Effector memory CD4-positive, alpha-beta T cell (primary cell): ENCODE measurements at places on chromosomes 6 and 20.

- DNase-seq: no peak
Measured at GRCh38 chr6:2708456-2708855, 42.3 kb downstream of the MYLK4 start.

DNA sequence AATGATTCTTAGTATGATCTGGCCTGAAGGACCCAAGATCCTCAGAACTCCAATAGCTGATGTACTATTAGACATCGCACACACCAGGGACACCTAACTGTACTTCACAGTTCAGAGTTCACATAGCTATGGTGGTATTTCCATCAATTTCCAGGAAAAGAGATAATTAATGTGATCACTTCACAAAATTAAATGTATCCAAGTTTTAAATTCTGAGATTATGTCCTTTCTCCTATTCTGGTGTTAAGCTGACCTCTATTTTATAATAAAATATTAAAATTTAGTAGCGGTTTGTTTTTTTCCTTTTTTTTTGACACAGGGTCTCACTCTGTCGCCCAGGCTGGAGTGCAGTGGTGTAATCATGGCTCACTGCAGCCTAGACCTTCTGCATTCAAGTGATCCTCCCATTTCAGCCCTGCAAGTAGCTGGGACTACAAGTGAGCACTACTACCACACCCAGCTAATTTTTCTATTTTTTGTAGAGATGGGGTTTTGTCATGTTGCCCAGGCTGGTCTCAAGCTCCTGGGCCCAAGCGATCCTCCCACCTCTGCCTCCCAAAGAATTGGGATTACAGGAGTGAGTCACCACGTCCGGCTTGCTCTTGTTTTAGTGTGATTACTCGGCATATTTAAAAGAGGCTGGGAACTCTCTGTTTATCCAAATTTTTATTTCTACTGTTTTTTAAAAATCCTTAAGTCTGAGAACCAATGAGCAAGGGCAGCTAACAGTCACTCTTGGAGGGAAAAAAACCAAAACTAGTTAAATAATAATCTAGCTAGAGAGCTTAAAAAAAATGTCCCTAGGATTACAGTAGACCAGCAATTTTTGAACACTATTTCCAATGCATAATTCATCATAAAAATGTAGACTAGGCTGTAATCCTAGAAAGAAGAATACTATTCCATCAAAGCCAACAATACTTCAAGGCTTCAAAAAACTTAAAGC lies 16.0 kb downstream of the KIF13A start:
- no peak for DNase-seq

DNA sequence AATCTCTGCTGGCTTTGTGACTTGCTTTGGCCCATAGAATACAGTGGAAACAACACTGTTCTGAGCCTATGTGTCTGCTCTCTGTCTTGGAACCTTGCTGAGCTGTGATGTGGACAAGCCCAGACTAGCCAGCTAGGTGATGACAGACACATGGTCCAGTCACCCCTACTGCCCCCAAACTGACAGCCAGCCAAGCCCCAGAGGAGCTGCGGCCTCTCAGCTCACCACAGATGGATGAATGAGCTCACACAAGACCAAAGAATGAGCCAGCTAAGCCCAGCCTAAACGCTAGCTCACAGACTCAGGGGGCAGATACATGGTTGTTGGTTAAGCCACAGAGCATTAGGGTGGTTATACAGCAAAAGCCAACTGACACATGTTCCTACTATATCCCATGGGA lies 4.1 kb downstream of the AARS2 start:
- DNase-seq: no peak

DNA sequence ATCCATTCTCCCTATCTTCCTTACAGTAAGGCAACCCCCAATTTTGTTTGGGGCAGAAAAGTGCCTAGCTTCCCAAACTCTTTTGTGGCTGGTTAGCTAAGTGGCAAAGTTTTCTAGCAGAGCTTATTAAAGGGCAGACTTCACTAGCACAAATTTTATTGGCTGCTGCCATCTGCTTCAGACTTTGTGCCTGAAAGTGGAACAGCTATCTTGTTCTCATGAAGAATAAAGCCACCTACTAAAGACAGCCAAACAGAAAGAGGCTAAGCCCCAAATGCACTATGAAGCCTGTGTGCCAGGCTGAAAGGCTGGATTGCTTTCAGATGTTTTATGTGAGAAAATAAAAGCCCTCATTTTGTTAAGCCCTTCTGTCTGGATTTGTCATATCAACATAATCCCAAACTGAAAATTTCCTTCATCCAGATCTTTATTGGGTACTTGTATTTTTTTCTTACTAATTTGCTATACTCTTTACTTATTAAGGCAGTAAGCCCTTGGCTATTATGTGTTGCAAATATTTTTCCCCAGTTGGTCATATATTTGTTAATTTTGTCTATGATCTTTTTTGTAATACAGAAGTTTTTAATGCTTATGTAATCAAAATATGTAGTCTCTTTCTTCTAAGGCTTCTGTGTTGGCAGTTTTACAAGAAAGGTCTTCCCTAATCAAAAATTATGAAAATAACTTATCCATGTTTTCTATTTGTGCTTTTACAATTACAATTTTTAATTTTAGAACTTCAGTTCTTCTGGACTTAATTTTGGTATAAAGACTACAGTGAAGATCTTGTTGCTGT lies 191.1 kb downstream of the TASP1 start:
- no peak for DNase-seq

- DNase-seq: no peak
Measured at GRCh38 chr20:19812056-19812455, 54.0 kb downstream of the RIN2 start.

DNA sequence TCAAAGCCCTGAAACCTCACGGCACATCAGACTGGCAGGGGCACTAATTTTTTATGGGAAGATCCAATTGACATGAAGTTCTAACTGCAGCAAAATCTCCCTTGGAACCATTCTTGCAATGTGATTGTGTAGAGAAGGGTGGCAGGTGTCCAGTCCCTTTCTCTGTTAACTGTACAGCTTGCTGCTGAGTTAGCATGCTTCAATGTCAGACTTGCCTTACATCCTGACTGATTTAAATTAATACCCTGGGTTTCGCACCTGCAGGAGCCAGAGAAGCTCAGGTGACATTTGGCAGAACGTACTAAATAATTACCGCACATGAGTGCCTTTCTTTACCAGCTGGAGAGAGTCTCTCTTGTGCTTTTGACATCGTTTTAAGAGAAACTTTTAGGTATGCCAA lies 123.0 kb downstream of the DOK5 start:
- DNase-seq: no peak

DNA sequence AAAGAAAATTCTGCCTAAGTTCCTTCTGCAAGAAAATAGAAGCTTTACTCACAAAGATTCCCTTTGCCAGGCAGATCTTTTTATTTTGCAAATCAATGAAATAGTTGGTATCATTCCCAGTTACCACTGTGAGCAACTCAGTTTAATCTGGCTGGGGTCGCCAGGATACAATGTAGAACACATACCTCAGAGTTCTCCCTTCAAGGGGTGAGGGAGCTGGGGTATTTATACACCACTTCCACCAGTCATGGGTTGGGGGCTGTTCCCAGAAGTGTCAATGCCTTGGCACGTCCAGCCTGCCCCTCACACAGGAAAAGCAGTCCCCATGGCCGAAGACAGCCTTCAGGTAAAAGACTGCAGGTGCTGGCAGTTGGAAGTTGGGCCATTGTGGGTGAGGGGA lies 86.2 kb downstream of the SLC24A3 start:
- no peak for DNase-seq

GRCh38 chr6:13001927-13002326 lies 285.4 kb downstream of the PHACTR1 start:
- DNase-seq: no peak

- DNase-seq: no peak
Measured at GRCh38 chr6:158233214-158233795, 65.2 kb downstream of the GTF2H5 start.

- no peak for DNase-seq
Measured at GRCh38 chr20:3177746-3178485, 4.6 kb upstream of the LZTS3 start.

DNA sequence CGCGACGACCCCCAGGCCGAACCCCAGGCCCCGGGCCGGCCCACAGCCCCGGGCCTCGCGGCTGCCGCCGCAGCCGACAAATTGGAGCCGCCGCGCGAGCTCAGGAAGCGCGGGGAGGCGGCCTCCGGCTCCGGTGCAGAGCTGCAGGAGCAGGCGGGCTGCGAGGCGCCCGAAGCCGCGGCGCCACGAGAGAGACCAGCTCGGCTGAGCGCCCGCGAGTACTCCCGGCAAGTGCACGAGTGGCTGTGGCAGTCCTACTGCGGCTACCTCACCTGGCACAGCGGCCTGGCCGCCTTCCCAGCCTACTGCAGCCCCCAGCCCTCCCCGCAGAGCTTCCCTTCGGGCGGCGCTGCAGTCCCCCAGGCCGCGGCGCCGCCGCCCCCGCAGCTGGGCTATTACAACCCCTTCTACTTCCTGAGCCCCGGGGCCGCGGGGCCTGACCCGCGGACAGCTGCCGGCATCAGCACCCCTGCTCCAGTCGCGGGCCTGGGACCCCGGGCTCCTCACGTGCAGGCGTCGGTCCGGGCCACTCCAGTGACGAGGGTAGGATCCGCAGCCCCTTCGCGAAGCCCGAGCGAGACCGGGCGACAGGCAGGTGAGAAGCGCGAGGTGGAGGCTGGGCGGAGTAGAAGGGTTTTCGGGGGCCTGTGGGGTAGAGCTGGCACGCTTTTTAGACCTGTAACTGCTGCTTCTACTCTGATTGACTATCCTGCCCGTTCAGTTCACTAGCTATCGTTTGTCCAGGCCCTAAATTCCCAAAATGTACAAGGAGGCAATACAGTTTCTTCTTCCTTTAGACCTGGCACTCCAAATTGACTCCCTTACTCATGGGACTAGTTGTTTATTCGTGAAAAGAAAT lies 654 bp downstream of the FAM8A1 start:
- DNase-seq: peak; percentile 20

DNA sequence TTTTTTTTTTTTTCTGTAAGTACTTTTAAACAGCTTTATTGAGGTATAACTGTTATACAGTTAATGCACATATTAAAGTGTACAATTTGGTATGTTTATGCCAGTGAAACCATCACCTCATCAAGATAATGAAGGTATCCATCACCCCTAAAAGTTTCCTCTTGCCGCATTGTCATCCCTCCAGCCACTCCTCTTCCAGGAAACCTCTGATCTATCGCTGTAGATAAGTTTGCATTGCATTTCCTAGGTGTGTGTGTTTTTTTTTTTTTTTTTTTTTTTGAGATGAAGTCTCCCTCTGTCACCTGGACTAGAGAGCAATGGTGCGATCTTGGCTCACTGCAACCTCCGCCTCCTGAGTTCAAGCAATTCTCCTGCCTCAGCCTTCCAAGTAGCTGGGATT lies 3.1 kb downstream of the SLX4IP start:
- no peak for DNase-seq

GRCh38 chr6:7254980-7255835 lies 57.8 kb downstream of the SSR1 start:
- no peak for DNase-seq

DNA sequence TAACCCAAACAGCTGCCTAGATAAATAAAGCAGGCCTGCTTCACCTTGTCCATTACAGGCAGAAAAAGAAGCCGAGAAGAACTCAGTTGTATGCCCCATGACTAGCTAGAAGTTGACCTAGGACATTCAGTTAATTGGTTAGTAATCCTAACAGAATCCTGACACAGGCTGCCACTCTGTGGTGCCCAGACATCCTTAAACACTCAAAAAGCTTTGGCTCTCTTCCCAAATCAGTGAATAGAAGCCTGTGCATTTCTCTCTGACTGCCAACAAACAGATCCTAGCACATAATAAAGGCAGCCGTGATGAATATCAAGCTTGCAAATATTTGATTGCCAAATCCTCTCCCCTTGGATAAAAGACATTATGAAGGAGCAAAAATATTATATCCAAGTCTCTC lies 519.1 kb upstream of the EYS start:
- DNase-seq: no peak

- DNase-seq: no peak
Measured at GRCh38 chr6:30493643-30494250, 4.4 kb downstream of the HLA-E start.

GRCh38 chr20:36860811-36861624 lies 14.9 kb upstream of the TLDC2 start:
- DNase-seq: no peak

DNA sequence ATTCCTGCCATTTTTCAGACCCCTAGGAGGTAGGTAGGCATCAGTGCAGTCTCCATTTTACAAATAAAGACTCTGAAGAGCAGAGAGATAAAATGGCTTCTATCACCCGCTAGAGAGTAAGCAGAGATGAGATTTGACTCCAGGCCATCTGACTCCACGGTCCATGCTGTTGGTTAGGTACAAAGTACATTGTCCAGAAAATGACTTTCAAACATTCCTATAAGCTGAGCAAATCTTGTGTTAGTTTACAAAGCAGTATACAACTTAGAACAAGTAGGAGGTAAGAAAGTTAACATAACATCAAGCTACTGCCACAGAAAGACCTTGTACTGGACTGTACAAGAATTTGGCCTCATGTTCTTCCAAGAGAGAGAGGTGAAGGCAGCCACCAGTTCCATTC lies 14.9 kb downstream of the BTN1A1 start:
- no peak for DNase-seq

GRCh38 chr6:136252441-136252840 lies 2.3 kb upstream of the MTFR2 start:
- DNase-seq: no peak

DNA sequence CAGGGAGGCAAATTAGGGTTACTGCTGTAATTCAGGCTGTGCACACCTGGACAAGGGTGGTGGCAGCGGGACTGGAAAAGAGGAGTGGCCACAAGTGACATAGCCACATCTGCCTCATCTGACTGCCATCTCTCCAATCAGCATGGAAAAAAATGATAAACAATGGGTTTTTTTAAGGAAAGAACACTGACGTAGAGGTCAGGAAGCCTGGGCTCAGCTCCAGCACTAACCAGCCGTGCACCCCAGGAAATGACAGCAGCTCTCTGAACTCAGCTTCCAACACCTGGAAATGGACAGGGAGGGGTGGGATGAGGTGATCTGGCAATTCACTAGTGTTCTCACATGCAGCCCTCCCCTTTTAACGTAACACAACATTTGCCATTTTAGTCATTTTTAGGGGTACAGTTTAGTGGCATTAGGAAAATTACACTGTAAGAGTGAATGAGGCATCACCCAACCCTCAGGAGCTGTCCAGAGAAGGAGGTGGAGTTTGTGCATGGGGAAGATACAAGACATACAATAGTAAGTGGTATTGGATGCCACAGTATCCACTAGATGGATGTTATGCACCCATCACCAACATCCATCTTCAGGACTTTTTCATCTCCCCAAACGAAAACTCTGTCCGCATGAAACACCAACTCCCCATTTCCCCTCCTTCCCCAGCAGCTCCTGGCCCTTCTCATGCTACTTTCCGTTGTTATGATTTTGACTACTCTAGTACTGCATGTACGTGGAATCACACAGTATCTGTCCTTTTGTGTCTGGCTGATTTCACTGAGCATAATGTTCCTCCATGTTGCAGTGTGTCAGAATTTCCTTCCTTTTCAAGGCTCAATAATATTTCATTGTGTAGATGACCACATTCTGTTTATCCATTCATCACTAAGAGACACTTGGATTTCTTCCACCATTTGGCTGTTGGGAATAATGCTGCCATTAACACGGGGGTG lies 215.5 kb upstream of the ECI2 start:
- DNase-seq: no peak

GRCh38 chr6:142898927-142899895 lies 45.8 kb downstream of the HIVEP2 start:
- DNase-seq: no peak

- no peak for DNase-seq
Measured at GRCh38 chr6:7269816-7270215, 43.2 kb downstream of the SSR1 start.

GRCh38 chr6:13009461-13009860 lies 292.9 kb downstream of the PHACTR1 start:
- DNase-seq: no peak

GRCh38 chr6:157513004-157513603 lies 132.1 kb downstream of the ZDHHC14 start:
- no peak for DNase-seq
